ENCODE measurements at places on chromosomes 2 and 18.

DNA sequence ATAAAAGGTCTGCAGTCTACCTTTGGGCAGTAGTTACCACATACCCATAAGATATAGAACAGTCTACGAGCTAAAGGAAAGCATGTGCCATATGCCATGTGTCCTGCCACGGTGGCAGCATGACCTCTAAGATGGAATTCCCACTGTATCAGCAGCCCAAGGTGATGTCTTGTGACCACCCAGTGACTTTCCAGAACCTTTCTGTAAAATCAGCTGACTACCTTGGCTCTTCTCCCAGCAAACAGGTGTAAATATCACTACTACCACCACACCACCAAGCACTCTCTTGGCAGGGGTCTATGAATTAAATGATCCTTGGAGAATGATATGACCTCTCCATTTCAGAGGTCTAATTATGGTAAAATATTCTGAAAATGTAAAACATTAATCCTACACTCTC, 99.6 kb downstream of the METTL8 start:
- no peak for DNase-seq

DNA sequence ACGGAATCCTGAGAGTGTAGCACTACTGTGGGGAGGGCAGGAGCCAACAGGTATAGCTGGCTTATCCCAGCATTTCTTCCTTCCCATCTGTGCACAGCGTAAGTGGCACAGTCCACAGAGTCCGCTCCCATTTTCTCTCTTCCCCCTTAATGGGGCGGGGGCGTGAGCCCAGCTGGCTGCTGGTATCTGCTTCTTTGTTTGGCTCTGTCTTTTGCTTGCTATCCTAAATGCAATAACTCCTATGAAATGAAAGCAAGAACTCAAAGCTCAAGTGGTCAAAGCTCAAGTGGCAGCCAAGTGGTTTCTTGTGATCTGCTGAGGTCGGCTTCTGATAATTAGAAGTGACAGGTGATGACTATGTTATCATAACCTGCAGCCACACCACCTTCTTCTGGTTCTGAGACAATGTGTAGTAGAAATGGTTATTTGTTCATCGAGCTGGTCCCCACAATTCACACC, 192.7 kb downstream of the PLCL1 start:
- DNase-seq, result no peak

DNA sequence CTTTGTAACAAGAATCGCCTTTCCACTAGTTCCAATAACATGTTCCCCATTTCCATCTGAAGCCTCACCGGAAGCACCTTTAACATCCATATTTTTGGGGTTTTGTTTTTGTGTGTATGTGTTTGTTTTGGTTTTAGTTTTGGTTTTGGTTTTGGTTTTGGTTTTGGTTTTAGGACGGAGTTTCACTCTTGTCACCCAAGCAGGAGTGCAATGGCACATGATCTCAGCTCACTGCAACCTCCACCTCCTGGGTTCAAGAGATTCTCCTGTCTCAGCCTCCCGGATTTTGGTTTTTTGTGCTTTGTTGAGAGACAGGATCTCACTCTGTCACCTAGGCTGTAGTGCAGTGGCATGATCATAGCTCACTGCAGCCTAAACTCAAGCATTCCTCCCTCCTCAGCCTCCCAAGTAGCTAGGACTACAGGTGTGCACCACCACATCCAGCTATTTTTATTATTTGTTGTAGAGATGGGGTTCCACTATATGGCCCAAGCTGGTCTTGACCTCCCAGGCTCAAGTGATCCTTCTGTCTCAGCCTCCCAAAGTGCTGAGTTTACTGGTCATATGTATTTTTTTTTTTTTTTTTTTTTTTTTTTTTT, 36.3 kb downstream of the TGOLN2 start:
- DNase-seq, result peak; percentile 36

DNA sequence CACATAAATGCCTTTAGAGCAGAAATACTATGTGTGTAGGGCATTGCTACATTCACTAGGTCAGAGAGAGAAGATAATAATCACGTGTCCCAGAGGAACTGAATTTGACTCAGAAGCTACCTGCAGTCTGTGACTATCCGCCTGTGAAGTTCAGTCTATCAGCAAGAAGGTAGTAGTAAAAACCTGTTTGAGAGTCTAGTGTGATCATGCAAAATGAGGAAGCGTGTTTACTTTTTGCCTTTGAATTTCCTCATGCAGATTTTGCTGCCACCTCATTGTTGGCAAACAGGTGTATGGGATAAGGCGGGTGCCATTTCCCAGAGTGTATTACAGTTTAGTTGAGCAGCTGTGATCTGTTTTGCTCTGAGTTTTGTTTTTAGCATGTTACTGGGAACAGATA, 403.9 kb upstream of the FANCL start:
- DNase-seq, result no peak

- DNase-seq, result no peak
These were observed 147.3 kb downstream of the B3GNT2 start for GRCh38 chr2:62343206-62343605.

- DNase-seq, result no peak
These were observed 22.3 kb upstream of the B3GNT7 start for GRCh38 chr2:231373184-231373583.

GRCh38 chr18:67735506-67735905, 219.0 kb upstream of the DSEL start:
- no peak for DNase-seq

GRCh38 chr2:215635071-215635787, 199.4 kb upstream of the FN1 start:
- no peak for DNase-seq

DNA sequence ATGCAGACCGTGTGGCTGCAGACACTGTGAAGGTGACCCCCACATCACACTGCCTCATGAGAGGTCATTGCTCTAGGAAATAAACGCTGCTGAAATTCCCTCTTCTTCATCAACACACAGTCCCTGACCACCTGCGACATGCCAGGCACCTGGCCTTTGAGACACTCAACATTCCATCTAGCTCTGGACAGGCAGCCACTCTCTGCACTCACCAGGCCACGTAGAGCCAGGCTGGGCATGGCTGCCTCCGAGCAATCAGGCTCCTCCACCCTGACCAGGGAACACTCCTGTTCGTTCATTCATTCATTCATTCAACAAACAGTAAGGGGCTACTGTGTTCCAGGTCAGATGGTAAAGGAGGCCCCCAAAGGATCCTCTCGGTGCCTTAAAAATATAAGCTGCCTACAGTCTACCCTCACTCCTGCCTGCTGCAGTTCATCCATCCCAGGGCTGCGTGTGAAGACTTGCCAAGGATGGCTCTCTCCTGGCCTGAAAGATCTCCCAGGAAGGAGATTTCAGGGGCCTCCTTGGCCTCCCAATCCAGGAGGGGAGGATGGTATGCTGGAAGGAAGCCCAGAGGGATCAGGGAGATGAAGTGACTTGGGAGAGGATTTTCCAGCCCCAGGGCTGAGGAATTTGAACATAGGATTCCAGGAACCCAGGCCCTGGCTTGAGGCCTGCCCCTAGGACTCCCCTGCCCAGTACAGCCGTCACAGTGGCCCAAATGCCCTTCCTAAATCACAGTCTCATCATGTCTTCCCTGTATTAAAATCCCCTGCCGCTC, 66.7 kb downstream of the TNS1 start:
- no peak for DNase-seq

DNA sequence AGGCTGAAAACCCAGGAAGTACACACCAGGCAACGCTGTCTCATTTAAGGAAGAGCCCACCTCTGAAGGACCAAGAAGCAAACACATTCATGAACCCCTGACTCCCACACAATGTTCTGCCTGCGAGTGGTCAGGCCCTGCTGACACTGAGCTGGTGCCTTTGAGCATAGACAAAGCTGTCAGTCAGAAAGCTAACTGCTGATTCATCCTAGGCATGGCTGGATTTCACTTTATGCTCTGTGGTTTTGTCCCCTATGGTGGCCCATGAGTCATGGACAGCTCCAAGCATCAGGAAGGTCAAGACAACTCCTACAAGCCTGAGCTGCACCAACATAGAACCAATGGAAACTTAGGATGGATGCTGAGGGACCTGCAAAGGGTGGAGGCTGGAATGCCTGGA, 78.9 kb downstream of the UXS1 start:
- DNase-seq, result peak; percentile 84

DNA sequence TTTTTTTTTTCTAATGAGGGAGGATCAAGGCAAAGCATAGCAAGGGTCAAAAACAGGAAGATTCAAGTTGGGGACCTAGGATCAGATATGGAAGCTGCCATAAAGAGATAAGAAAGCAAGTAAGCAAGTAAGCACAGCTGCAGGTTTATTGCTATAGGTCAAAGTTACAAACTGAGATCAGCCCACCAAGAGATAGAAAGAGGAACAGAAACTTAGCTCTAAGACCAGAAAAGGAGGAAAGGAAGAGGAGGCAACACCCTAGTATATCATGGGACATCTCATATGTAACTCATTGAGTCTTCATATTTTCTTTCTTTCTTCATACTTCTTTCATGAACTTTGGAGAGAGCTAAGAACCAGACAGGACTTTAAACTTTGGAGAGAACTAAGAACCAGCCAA, 295.9 kb upstream of the CRIM1 start:
- DNase-seq, result peak; percentile 33

DNA sequence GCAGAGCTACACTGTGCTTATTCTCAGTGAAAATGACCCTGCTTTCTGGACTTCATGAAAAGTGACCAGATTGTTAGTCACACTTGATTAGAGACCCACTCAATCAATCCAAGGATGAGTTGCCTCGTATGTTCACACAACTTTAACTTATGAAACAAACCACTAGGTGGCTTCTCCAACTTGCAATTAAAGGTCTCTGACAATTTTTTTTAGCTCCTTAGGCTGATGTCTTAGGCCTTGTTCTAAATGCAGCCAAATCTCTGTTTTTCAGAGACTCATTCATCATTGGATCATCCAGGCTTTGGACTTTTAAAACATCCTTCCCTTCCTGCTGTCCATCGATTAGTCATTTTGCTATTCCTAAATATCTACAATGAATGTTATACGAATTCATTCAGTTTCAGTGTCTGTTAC, 63.4 kb downstream of the MREG start:
- peak; percentile 45 for DNase-seq

GRCh38 chr2:57973621-57974186, 72.9 kb upstream of the VRK2 start:
- no peak for DNase-seq

GRCh38 chr18:35515460-35516130, 17.8 kb upstream of the INO80C start:
- no peak for DNase-seq

GRCh38 chr2:2131075-2131789, 199.8 kb downstream of the MYT1L start:
- DNase-seq, result no peak

All from inflammatory macrophage (primary cell).